ENCODE measurements at places on chromosomes 4 and X.

DNA sequence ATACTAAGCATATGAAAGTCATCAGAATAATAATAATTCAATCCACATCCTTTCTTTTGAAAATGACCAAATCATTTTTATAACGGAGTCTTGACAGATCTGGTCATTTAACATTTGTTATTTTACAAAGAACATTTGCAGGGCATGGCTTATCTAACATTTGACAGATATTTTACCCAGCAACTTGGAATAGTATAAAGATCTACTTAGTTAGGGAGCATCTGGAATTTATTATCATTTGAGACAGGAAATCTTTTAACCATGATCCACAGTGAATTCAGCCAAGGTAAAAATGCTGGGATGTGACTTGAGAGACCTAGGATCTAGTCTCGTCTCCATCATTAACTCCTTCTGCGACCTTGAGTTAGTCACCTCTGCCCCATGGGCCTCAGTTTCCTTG lies 22.4 kb downstream of the STARD8 start:
- no peak for DNase-seq

- DNase-seq, result peak; percentile 63
Measured at GRCh38 chrX:129779747-129780146, at the start of gene SASH3. Gene SASH3 (plus strand): TSS chrX:129779949. CDS start chrX:129780098, 149 bp downstream.

DNA sequence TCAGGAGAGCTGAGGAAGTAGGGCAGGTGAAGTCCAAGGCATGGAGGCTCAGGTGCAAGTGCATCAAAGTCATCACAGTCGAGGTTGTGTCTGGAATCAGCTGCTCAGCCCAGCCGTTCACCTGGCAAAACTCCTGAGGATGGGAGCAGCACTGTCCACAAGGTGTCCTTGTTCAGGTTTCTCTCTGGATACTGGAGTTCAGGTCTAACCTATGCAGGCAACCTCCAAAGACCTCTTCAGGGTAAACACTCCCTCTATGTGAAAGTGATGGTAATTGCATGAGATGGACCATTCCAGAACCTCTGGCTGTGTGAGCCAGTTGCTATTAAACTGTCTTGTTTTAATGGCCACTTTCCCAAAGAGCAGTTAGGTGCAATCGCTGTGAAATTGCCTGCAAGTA lies 120.2 kb upstream of the PSAPL1 start:
- DNase-seq, result no peak

DNA sequence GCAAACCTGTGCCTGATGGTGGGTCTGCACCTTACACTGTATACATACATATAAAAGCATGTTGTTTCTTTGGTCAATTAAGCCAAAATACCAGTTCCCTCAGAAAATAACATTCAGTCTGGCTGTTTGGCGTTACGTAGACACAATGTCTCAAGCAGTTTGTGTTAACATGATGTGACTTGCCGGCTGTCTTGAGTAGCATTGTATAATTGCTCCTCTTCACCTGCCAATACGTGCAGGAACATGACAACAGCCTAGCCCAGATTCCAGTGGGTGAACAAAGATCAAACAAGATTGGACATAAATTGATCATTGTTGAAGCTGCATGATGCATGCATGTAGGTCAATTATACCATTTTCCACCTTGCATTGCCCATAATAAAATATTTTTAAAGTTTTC lies 102.3 kb downstream of the F11 start:
- no peak for DNase-seq

GRCh38 chr4:43776371-43776770 lies 672.2 kb downstream of the KCTD8 start:
- DNase-seq, result peak; percentile 26

- peak; percentile 71 for DNase-seq
Measured at GRCh38 chr4:103786014-103786413, 66.2 kb upstream of the TACR3 start.

DNA sequence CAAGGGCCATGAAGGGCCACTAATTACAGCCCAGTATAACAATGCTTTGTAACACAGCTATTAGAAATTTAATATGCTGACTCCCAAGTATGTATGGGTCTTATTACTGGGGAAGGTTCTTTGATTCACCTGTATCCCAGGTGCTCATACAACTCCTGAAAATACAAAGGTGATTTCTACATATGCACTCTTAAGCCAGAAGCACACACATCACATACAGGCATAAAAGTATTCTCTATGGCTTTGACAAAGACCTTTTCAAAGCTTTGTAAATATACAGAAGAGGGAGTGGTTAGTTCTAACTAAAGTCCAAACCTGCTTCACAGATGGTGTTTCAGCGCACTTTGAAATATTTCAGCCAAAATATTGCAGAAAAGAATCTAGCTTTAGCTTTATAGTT lies 191.5 kb downstream of the SNCA start:
- no peak for DNase-seq

GRCh38 chr4:8279321-8280157 lies 10.0 kb downstream of the HTRA3 start:
- no peak for DNase-seq

DNA sequence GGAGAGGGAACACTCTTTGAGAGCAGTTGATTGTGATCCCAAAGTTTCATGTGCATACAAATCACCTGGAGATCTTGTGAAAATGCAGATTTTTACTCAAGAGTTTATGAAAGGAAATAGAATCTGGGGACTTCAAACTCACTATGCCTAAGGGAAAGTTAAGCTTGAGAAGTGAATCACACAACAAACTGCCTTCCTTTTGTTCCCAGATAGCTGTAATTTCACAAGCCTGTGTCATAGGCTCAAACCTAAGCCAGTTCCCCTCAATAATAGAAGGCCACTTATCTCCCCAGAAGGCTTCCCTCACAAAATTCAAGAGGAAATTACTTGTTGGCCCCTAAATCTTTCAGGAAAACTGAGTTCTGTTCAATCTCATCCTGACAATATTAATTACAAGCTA lies 132.8 kb upstream of the MAGEB16 start:
- no peak for DNase-seq

DNA sequence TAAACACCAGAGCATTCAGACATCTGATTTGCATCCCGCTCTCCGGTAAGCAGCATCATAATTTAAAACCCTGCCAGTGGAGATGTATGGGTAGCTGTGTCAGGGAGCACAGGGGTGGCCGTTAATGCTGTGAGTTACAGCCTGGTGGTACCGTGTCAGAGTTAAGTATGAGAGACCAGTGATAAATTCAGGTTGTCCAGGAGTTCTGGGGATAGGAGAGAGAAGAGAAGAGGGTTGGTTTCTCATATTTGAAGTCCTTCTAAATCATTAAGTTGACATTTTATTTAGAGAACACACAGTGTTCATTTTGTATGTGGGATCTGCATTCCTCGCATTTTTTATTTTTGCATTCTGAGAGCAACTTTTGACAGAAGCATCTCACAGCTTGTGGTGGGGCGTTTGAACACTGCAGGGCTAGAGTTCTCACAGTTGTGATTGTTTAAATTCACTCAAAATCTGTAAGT lies 157.6 kb downstream of the DCLK2 start:
- DNase-seq, result no peak

- DNase-seq, result peak; percentile 94
Measured at GRCh38 chrX:37746218-37746941, 33.5 kb upstream of the CYBB start.

DNA sequence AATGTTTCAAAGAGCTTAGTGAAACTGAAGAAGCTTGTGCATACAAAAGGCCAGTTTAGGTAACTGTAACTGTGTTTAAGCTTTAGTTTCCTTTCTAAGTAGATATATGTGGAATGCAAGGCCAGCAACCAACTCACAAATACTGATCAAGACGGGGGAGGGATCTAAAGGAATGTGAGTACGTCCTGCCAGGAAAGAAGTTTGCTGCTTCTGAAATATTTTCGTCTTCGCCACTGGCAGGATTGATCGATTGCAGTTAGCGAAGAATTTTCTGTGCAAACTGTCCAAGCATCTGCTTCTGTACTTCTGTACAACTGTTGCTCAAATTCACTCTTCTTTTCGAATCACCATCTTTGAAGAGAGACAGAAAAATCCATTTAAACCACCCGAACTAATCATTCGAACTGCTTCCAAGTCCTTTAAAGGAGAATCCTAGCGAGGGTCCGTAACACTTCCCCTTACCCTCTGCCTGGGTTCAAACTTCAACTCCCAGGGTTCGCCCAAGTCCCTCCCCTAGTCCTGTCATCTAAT lies 373 bp upstream of the INTS6L start:
- DNase-seq, result no peak

GRCh38 chr4:1201851-1202525 lies 29.6 kb upstream of the SPON2 start:
- peak; percentile 81 for DNase-seq

GRCh38 chr4:4574792-4575191 lies 32.9 kb upstream of the STX18 start:
- DNase-seq, result no peak

GRCh38 chr4:130092187-130093015 lies 996.4 kb downstream of the C4orf33 start:
- no peak for DNase-seq

DNA sequence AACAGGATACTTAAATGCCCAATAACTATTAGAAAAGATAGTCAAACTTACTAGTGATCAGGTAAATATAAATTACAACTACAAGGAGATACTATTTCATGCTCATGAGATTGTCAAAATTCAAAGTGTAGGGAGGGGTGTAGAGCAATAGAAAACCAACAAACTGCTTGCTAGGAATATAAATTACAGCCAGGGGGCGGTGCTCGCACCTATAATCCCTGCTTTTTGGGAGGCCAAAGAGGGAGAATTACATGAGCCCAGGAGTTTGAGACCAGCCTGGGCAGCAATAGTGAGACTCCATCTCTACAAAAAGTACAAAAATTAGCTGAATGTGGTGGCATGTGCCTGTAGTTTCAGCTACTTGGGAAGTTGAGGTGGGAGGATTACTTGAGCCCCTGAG lies 556.5 kb upstream of the NR3C2 start:
- peak; percentile 9 for DNase-seq

DNA sequence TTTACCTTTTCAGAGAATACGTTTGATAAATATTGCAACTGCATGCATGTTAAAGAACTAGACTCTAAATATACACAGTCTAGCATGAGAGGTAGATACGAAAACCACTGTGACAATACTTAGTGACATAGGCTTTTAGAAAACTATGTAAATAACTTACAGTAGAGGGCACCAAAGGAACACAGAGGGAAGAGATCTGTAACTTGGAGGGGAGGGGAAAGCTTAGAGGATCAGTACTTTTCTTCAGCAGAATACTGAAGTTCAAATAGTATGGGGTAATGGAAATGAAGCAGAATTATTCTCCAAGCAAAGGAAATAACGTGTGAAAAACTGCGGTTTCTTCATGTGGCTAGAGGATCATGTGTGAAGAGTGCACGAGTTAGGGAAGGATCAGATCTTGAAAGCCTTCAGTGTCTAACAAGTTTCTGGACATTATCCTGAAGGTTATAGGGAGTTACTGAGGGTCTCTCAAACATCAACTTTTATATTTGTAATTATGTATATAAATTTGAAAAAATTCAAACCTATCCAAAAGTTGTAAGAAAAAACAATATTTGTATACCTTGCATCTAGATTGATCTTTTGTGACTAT lies 264.3 kb downstream of the NPFFR2 start:
- peak; percentile 21 for DNase-seq

- DNase-seq, result no peak
Measured at GRCh38 chr4:57078685-57079521, 31.3 kb downstream of the IGFBP7 start.

DNA sequence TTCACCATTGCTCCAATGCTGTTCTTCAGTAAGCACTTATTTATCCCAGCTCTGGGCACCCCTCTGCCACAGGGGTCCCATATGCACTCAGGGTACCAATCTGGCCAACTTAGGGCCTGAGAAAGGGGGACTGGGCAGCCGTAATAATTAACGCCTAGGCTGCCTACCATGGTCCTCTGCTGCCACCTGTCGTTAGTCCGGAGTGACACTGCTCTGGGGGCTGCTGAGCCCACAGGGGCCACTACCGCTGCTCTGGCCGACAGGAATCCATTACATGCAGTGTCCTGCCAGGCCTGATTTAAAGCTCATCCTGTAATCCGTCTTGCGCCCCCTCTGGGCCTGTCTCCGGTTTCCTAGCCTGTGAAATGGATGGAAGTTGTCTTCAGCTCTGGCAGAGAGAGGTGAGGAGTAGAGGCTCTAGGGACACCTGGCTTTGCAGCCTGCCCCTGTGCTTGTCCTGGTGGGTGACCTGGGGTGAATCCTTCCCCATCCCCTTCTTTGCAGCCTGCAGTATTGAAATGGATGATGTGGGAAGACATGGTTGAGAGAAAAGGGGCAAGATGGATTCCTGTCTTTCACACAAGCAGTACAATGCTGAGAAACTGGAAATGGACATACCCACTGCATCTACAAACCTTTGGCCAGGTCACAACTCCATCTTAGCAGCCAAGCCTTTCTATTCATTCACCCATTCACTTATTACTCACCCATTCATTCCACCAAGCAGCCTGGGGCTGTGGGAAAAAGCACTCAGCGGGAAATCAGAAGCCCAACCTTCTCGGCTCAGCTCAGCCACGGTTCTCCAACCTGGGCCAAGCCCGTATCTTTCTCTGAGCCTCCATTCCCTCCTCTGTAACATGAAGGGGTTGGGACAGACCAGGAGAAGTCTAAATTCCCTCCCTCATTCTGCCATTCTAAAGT lies 116.3 kb upstream of the NALF2 start:
- peak; percentile 0 for DNase-seq

- no peak for DNase-seq
Measured at GRCh38 chr4:89486042-89486441, 178.4 kb upstream of the GPRIN3 start.

GRCh38 chr4:138916763-138917162 lies 98.8 kb upstream of the NOCT start:
- DNase-seq, result no peak

- no peak for DNase-seq
Measured at GRCh38 chr4:102301167-102301566, 44.1 kb downstream of the SLC39A8 start.

GRCh38 chr4:153787061-153787560 lies 1.8 kb downstream of the SFRP2 start:
- DNase-seq, result no peak

Measured in AML-193 (cell line).